ENCODE measurements at places on chromosomes 5 and 9.

- no peak for DNase-seq
These were observed 20.7 kb downstream of the TCF7 start for GRCh38 chr5:134135091-134135655.

DNA sequence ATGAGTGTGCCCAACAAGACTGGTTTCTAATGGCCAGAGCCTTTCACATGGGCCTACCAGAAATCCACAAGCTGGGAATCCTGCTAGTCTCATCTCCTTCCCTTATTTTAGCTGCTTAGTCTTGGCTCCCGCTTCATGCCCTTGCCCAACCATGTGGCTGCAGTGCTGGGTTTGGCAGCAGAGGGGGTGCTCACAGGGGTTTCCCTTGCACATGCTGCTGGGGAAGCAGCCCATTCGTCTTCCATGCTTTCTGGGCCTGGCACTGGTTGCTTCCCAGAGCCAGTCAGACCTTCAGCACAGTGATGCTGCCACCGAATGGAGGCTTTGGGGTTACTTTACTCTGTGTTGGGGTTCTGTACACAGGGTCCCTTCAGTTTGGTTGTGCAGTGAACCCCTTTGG is 26.3 kb downstream of the SLC46A2 start:
- no peak for DNase-seq

- no peak for DNase-seq
These were observed 35.8 kb downstream of the PPIC start for GRCh38 chr5:123000731-123001130.

GRCh38 chr5:10860196-10860543 is 99.1 kb upstream of the DAP start:
- DNase-seq: no peak

DNA sequence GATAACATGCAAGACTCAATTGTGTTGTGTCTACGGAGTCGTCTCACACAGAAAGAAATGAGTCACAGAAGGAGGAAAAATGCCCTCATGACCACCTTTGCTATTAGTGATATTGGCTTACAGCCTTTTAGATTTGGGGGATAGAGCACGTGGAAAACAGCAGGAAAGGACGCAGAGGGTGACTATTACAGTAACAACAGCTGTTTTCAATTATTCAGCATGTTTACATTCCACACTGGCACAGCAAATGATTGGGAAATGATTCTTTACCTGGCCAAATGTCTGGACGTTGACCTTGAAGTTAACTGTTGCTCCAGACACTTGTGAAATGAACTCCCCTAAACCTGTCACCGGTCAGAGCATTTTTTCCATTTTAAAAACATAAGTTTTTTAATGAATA is 46.8 kb downstream of the APTX start:
- no peak for DNase-seq

GRCh38 chr9:74556685-74557084 is 59.5 kb downstream of the RORB start:
- DNase-seq: no peak

DNA sequence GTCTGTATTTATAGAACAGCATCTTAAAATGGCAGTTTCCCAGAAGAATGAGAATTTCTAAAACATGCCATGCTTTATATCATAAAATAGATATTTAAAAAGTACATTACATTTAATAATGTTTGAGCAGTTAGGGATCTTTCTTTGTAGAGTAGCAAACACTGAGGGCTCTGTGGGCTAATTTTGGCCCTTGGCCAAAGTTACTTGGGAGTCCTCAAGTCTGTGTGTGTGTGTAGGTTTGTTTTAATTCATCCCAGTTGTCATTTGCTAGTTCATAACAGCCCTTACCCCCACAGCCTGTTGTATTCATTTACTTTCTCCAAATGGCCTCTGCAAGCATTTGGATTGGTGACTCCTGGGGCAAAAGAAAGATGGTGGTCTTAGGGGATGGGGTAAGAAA is 576.4 kb upstream of the SGCD start:
- DNase-seq: no peak

GRCh38 chr5:131396015-131396414 is 132.2 kb downstream of the CDC42SE2 start:
- DNase-seq: no peak

GRCh38 chr5:128346038-128346437 is 192.0 kb downstream of the FBN2 start:
- DNase-seq: no peak

GRCh38 chr9:91644433-91644832 is 220.8 kb upstream of the NFIL3 start:
- DNase-seq: no peak

- DNase-seq: no peak
These were observed 21.3 kb upstream of the SLC12A2 start for GRCh38 chr5:128062172-128062746.

DNA sequence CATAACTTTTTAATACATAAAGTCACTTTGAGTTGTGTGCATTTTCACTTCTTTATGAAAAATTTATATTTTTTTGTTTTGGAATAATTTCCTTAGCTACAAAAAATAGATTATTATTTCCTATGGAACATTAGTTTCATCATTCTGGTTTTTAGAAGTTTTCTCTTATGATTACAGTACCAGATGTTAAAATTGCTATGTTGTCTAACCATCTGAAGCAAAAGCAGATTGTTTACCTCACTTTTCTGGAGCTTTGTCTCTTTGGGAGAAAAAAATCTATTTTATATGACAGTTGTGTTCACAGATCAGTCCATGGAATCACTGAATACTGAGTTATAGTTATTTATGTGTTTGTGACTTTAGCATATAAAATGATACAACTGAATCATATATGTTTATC is 708.9 kb upstream of the RIOK2 start:
- no peak for DNase-seq

DNA sequence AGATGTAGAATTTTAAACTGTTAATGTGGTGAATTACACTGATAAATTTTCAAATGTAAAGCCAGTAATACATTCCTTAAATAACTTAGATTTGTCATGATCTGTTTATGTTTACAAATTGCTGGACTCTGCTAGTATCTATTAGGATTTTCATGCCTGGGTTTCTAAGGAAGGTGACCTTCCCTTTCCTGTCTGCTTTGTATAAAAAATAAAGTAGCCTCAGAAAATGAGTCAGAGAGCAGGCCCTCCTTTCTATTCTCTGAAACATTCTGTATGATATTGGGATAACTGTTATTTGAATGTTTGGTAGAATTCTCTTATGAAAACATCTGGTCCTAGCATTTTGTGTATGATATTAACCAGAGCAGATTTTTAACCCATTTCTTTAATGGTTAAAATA is 255.3 kb downstream of the SYK start:
- DNase-seq: no peak

GRCh38 chr5:122929001-122929400 is 83.6 kb downstream of the SNX24 start:
- DNase-seq: no peak

- no peak for DNase-seq
These were observed 212.2 kb downstream of the PDZD2 start for GRCh38 chr5:31850981-31851689.

DNA sequence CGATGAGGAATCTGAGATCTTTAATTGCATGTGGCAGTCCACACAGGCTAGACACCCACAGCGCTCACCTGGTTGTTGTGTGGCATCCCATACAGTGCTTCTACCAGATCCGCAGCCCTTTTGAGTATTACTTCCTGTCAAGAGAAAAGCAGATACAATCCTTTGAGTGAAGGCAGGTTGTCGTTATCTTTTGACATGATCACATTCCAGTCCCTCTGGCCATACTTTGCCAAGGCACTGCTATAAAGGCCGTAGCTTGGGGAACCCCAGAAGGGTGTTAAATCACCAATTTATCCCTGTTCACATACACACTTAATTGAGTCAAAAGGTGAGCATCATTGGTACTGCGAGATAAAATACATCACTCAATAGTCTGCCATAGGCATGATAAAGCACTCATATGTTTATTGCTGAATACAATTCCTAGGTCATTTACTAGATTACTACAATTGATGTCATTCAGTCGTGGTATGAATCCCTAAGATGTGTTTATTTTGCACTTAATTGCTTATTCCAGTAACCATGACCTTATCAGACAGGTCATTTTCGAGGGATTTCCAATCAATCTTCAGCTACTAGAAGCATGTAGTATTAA is 385.6 kb downstream of the EBF1 start:
- DNase-seq: no peak

DNA sequence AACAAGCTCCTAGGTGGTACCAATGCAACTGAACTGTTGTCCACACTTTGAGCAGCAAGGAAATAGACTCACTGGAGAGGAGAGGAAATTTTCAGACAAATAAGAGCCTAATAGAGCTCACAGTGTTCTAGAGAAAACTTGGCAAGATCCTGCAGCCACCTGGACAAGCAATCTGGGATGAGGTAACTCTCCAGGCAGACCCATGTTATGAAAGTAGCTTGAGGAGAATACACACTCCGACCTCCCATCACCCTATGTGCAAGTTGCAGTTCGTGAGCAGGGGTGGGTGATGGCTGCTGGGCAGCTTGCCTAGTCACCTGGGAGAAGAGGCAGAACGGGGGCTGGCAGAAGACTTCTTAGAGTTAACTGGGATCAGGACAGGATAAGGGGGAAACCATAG is 102.2 kb downstream of the KLF4 start:
- no peak for DNase-seq

DNA sequence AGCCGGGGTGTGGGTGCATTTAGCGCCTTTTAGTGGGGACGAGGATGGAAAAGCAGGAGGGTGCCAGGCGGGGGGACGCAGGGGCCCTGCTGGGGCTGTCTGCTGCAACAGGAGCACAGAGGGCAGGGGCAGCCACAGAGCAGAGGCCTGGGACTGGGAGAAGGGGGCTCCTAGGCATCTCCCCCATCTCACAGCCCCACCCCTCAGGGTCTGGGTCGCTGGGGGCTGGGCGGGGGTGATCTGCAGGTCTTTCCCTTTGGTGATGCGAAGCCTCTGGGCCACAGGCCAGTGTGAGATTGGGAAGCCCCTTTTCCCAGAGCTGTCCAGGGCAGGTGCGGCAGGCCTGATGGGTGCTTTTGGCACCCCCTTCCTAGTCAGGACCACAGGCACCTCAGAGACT is 4.8 kb downstream of the TOR2A start:
- no peak for DNase-seq

DNA sequence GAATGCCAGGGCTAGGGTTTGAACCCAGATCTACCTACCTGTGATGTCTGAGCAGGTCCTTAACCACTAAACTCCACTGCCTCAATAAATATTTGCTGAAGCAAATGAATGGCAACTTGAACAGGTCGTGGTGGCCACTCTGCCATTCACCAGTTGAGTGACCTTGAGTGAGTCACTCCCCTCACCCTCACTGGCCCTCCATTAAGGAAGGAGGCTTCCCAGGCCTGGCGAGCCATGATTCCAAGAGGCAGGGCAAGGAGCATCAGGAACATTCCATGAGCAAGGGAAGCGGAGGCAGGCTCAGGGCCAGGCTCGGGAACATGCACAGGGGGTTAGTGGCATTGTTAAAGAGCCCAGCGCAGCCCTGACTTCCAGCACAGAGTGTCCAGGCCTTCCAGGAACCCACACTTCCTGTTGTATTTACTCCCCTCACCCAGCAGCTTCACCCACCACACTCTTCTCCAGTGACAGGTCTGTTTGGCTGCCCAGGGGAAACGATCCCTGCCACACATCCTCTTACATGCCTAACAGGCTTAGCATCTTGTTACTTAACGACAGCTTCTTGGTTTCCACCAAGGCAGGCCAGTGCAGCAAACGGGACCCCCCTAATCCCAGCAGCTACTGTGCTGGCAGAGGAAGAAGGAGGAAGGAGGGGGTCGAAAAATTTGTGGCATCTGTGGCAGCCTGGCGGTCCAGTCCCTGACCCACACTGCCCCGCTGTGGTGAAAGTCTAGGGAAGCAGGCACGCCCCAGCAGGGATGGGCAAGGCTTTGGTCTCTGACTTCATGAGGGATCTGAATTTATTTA is 43.7 kb upstream of the TTC1 start:
- DNase-seq: peak; percentile 29

GRCh38 chr9:17532461-17532860 is 46.4 kb upstream of the SH3GL2 start:
- no peak for DNase-seq

DNA sequence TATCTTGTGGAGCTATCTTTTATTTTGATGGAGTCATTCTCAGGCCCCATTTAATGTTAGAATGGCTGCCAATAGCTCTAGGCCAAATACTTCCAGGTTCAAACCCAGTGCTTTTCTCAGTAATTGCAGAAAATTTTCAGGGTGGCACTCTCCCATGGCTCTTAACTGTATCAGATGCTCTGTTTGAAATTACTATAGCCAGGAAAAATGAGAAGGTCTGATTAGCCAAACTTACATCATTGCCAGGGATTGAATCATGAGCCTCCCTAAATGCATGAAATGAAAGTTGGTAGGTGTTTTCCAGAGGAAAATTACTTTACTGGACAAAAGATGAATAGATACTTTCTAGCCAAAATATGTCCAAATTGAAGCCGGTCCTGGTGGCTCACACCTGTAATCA is 404.8 kb downstream of the MAT2B start:
- DNase-seq: no peak

- no peak for DNase-seq
These were observed 190.5 kb upstream of the PPP1R26 start for GRCh38 chr9:135289081-135289491.

- no peak for DNase-seq
These were observed 337.7 kb downstream of the FBXL7 start for GRCh38 chr5:15837551-15838289.

GRCh38 chr9:113577525-113578261 is 114.2 kb downstream of the RGS3 start:
- no peak for DNase-seq

GRCh38 chr5:14313986-14314690 is 171.0 kb downstream of the TRIO start:
- no peak for DNase-seq

GRCh38 chr5:126521130-126521529 is 73.9 kb downstream of the ALDH7A1 start:
- no peak for DNase-seq

DNA sequence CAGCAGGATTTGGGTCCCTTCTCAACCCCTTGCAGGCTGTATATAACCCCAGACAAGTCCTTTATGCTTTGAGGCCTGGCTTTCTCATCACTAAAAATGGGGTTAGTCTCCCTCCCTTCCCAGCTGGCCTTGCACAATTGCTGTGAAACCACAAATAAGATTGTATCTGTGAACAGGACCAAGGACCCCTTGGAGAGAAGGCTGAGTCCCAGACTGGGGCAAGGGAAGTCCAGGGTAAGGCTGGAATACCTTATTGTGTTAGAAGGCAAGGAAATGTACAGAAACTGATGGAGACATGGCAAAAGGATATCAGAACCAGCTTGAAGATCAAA is 11.4 kb downstream of the MACROH2A1 start:
- no peak for DNase-seq

Measured in activated CD8-positive, alpha-beta T cell treated with anti-CD3 and anti-CD28 coated beads, Interleukin-2, amount 10 ng/mL, durations not matched to agents 7 days and 5 days (primary cell).